ENCODE measurements at places on chromosomes 3 and 15.
A peak's percentile ranks its signal among the peaks of the same experiment; 100 is the strongest.

DNA sequence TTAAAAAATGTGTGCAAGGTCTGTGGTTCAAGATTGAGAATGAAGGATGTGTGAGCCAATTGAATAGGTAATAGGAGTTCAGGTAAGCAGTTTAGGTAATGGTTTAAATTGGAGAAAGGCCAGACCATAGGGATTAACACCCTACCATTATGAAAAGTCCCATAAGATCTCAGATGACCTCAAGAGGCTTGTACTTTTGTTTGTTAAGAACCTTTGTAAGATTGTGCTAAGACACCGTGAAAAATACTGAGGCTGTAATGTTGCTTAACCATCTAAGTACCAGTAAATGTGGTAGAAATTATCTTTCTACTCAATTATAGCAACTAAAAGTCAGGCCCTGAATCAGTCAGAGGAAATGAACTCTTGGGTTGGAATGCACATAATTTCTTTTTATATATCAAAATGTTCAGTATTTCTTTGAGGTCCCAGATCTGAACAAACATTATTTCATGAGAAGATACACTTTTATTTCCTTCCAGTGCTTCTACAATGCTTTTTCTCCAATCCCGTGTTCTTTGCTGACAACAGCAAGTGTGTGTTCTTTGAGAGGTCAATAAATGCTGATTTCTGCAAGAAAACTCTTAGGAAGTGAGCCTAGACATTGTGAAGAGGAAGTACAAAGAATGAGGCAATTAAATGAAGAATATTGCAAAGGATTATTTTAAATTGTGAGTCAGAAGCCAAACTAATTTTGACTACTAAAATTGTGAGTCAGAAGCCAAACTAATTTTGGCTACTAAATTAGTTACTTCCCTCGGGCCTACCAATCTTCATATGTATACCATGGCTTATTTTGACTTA, 66.4 kb downstream of the TCF12 start:
- H3K4me3 ChIP-seq = no peak overlapping the region
- no peak for DNase-seq
- H3K4me1 ChIP-seq = peaks cover 3% of the 10 kb centered on the region
- H3K27ac ChIP-seq = no peak overlapping the region

DNA sequence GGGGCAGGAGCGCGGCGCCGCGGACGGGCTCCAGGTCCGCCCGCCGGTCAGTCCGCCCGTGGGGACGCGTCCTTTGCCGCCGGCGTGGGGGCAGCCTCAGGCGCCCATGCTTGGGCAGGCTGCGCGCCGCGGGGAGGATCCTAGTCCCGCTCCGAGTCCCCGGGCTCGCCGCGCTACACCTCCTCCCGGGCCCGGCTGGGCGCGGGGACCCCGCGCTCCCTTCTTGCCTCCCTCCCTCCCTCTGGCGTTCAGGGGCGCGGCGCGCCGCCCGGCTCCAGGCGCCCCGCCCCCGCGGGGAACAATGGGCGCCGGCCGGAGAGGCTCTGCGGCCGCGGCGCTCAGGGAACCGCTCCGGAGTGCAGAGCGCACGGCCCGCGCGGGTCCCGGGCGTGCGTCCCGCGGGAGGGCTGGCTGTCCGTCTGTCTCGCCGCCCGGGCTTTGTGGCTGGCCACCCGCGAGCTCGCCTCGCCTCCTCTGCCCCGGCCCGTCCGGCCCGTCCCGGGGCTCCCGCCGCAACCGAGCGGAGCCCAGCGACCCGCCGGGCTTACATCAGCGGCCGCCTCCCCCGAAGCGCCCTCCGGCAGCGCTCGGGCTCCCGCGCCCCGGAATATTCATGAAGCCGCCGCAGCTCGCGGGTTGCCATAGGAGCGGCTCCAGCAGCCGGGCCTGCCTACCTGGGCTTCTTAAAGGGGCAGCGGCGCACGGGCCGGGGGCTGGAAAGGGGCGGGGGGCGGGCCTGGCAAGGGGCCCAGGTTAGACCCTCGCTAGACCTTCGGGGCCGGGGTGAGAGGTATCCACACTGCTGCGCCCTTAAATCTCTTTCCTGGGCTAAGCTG, at the start of gene HCN4:
Gene HCN4 (minus strand): TSS at position 658 of the 836 bp plus-strand sequence. CDS start 688 bp downstream, outside the sequence.
- peaks cover 4% of the 10 kb centered on the region for H3K4me1 ChIP-seq
- H3K4me3 ChIP-seq = peak within 1 kb of the TSS; percentile 70
- H3K27me3 ChIP-seq = peaks cover 64% of the 10 kb centered on the region
- peak; percentile 91 for DNase-seq
- no peaks in the 10 kb centered on the region for H3K36me3 ChIP-seq

DNA sequence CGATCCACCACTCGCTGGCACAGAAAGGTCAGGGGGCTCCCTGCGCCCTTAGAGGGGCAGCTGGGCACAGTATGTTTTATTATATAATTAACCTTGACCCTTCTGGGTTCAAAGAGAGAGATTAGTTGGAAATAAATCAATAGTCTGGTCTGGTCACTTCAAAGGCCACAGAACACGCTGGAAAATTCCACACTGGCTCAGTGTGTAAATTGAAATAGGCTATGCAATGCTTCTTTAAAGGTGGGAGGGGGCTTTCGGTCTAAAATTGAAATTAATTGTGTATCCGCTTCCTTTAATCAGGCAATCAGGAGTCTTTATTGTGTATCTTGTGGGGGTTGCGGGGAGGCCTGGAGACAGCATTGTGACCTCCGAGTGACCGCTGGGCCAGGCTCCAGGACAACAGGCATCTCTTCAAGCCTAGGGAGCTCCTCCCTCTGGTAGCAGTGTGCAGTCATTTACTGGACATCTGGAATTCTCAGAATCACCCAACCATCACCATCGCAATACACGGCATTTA, 8.0 kb downstream of the RNU5B-1 start:
- no peaks in the 10 kb centered on the region for H3K4me1 ChIP-seq
- no peak overlapping the region for H3K4me3 ChIP-seq
- H3K27ac ChIP-seq = no peak overlapping the region
- H3K27me3 ChIP-seq = no peaks in the 10 kb centered on the region
- no peak for DNase-seq

DNA sequence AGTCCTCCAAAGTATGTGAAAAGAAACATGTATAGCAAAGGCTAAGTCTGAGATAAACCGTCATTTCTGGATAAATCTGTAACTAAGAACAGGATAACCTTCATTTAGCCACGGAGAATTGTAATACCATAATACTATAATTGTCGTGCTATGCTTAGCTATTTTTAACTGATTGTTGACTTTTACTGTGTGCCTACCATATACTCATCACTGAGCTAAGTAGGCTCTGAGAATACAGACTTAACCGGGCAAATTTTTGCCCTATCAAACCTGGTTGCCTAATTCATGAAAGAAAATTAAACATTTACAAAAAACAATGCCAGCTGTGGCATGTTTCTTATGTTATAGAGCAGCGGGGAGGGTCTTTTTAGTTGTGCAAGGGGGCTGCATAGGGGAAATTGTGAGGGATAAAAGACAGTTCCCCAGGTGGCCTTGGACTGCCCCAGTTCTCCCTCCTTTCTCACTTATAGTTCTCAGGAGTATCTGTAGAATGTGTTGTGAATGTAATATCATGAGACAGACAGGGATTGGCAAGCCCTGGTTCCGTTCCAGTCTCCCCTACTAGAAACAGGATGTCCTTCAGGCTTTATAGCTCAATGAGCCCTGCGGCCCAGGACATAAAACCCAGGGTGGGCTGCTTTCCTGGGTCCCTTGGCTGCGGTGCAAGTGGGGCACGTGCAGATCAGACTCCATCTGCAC, 318.5 kb downstream of the GBE1 start:
- DNase-seq = no peak
- no peak overlapping the region for H3K4me3 ChIP-seq
- no peaks in the 10 kb centered on the region for H3K27me3 ChIP-seq
- no peaks in the 10 kb centered on the region for H3K4me1 ChIP-seq
- H3K27ac ChIP-seq = no peak overlapping the region

GRCh38 chr3:55902221-55902900, 415.3 kb upstream of the WNT5A start:
- no peak overlapping the region for H3K4me3 ChIP-seq
- no peak for DNase-seq
- no peaks in the 10 kb centered on the region for H3K27me3 ChIP-seq
- no peak overlapping the region for H3K27ac ChIP-seq
- no peaks in the 10 kb centered on the region for H3K4me1 ChIP-seq

DNA sequence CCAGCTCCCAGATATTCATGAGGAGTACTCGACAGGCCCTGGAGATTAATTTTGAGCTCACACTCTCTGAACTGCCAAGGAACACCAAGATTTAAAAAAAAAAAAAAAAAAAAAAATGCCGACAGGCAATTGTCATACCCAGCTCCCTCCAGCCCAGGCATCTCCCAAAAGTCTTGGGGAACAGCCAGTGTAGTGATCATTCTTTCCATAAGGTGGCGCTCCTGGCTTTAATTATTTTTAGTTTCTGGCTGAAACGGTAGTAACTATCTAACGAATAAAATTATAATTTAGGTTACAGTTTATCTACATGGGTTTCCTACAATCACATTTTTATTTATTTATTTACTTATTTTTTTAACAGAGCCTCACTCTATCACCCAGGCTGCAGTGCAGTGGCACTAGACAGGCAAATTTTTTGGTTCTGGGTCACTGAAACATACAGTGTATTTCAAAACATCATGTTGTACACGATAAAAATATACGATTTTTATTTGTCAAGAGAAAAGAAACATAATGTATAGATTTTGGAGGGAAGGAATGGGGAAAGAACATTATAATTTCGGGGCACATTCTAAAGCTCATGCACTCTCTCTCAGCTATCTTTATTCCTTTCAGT, 157.3 kb downstream of the ADAMTS9 start:
- no peaks in the 10 kb centered on the region for H3K4me1 ChIP-seq
- no peaks in the 10 kb centered on the region for H3K36me3 ChIP-seq
- H3K27ac ChIP-seq = no peak overlapping the region
- no peak overlapping the region for H3K4me3 ChIP-seq
- peak; percentile 93 for DNase-seq
- peaks cover 5% of the 10 kb centered on the region for H3K27me3 ChIP-seq

- H3K4me1 ChIP-seq = no peaks in the 10 kb centered on the region
- no peak for DNase-seq
- H3K27ac ChIP-seq = no peak overlapping the region
- H3K27me3 ChIP-seq = no peaks in the 10 kb centered on the region
- no peak overlapping the region for H3K4me3 ChIP-seq
Measured at GRCh38 chr3:52739730-52740129, 31.0 kb downstream of the NEK4 start.

- no peak overlapping the region for H3K4me3 ChIP-seq
- H3K27ac ChIP-seq = no peak overlapping the region
- H3K36me3 ChIP-seq = no peaks in the 10 kb centered on the region
- no peaks in the 10 kb centered on the region for H3K4me1 ChIP-seq
- H3K27me3 ChIP-seq = peaks cover 89% of the 10 kb centered on the region
Measured at GRCh38 chr3:71722693-71723092, 2.5 kb downstream of the EIF4E3 start.

DNA sequence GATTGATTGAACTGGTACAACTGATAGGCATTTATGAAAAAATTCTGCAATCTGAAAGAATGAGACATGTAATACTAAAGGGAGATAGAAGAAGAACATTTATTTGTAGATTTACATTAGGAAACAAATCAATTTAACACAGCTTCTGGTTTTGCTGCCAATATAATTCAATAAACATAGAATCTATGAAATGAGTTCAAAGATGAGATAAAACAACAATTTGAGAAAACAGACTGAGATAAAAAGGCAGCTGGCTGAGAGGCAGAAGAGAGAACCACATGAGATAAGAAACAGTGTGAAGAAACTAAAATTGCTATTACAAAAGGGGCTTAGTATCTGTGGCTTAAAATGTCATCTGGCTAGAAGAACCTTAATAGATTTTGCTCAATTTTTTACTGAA, 176.6 kb downstream of the PYDC2 start:
- no peaks in the 10 kb centered on the region for H3K4me1 ChIP-seq
- H3K36me3 ChIP-seq = no peaks in the 10 kb centered on the region
- H3K27me3 ChIP-seq = no peaks in the 10 kb centered on the region
- no peak overlapping the region for H3K27ac ChIP-seq

All from endodermal cell (in vitro differentiated cells).